ENCODE measurements at places on chromosomes 2 and 18. TPM values are rescaled to one million over a fixed set of nuclear protein-coding genes. Genes with fewer than 3 reads are reported as not detected.

GRCh38 chr2:132911726-132912724 is 242.0 kb upstream of the LYPD1 start:
- DNase-seq: no peak

DNA sequence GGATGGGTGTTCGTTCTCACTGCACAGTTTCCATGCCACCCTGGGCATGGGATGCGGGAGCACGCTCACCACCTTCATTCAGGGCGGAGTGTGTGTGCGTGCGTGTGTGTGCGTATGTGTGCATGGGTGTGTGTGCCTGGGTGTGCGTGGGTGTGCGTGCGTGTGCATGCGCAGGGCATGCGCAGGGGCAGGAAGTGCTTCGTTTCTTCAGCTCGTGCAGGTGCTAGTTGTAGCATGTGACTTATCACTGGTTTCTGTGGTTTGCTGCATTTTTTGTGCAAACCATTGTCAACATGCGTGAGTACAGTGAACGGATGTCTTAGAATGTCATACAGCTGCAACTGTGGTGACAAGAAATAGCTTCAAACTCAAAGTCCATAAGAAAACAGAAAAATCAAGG is 179.5 kb downstream of the PTGR3 start:
- no peak for DNase-seq

- DNase-seq: no peak
These were observed 79.4 kb upstream of the SMAD7 start for GRCh38 chr18:49030138-49030537.

SERPINB5 gene
- 3.7 TPM for total RNA-seq

FKBP7 gene
- 3.5 TPM for total RNA-seq

DNA sequence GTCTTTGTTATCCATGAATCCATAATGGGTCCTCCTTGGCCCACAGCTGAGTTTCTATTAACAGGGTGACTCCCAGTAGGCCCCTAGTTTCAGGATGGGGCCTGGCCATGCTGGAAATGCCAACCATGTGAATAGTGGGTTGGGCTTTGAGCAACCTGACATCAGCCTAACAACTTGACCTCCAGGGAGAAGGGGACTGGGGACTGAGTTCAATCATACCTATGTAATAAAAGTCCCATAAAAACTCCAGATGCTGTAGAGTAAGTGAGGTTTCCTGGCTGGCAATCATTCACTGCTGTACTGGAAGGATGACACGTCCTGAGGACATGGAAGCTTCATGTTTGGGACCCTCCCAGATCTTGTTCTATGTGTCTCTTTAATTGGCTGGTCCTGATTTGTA is 7.9 kb downstream of the REV1 start:
- DNase-seq: peak; percentile 43

GRCh38 chr2:98601532-98602132 is 6.7 kb downstream of the COA5 start:
- DNase-seq: no peak

KCNJ13 gene
- not detected for total RNA-seq

DNA sequence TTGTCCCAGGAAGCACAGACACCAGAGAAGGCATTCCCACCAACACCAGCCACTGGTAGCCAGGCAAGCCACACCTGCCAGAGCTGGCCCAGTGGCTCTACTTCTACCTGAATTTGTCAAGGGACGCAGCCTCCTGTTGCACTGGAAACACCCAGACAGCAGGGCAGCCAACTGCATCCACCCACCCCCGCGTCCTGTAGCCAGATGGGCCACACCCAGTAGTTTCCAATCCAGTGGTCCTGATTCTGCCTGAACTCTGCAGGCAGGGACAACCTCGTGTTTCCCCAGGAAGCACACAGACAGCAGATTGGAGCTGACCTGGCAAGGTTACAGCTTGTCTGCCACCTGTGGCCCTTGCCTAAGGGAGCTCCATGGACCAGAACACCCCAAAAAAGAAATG is 18.2 kb downstream of the PFN4 start:
- no peak for DNase-seq

POTEE gene
- 0.12 TPM for total RNA-seq

BOLL gene
- not detected for total RNA-seq

CYP27C1 gene
- 0.34 TPM for total RNA-seq

KATNAL2 gene
- 3.7 TPM for total RNA-seq

DNA sequence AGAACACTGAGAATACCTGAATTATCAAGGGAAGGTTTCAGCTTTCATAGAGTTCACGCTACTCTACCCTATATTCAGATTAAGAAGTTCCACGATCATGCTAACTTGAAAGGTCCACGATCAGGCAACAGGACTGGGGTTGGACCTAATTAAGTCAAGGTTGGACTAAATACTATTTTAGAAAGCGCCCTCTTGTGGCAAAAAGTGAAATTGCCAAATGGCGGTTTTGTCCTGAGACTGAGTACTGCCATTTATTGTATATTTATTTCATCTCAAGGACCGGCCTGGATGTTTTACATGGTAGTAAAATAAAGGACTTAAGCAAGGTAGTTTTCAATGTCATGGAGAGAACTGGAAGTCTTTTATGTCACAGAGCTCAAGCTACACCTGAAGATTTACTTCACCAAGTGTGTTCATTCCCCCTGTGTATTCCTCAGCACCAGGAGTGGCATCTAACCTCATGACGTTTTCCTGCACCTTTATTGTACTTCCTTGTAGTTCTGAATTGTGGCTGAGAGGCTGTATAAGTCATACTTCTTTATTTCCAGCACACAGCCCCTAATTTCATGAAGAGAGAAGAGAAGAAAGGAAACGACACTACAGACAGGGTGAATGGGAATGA is 56.8 kb downstream of the SRD5A2 start:
- no peak for DNase-seq

DNA sequence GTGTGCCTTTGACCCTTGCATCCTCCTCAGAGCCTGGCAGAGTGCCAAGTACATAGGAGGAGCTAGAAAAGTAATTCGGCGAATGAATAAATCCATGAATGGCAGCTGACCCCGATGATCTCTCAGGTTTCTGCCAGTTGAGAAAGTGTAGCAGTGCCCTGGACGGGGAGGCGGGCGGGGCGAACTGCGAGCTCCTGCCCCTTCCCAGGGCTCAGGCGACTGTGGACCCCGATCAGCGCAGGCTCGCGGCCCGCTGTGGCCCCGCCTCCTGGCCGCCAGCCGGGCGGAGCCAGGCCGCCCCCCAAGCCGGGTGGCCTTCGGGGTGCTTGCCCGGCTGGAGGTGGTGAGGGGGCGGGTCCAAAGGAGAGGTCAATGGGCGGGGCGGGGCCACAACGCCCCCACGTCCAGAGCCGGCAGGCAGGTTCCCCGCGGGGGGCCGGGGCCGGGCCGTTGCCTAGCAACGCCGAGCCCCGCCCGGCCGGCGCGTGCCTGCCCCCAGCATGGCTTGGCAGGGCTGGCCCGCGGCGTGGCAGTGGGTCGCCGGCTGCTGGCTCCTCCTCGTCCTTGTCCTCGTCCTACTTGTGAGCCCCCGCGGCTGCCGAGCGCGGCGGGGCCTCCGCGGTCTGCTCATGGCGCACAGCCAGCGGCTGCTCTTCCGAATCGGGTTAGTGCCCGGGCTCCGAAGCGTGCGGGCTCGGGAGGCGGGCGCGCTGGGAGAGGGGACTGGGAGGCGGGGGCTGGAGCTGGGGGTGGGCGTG is 30.6 kb upstream of the TMBIM1 start:
- DNase-seq: peak; percentile 87

GKN1 gene
- not detected for total RNA-seq

CCDC74B gene
- 0.73 TPM for total RNA-seq

DNA sequence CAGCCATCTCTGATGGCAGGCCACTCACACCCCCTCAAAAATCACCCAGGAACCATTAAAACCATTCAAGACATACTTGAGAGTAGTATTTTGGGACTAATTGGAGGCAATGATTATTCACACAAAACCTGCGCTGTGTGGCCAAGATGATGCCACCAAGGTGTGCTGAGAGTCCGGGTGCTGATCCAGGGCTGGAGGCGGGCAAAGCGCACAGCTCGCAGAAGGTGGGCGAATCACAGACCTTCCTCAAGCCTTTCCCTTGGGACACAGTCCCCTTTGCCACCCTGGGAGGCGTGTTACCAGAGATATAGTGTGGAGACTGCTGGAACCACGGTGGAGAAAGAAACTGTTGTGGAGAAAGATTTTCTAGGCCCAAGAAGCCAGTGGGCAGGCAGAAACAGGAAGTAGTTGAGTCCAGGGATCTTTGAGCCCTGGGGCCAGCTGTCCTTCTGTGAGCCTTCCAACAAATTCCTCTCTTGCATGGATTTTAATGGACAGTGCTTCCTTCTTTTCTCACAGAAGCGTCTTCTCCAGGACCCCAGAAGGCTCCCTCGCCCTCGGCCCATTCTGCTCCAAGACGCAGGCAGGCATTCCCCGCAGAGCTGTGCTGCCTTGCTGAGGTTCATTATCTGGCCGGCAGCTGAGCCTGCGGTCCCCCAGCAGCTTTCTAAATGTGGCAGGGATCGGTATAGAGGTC is 8.0 kb downstream of the COPS9 start:
- DNase-seq: no peak

TDRD15 gene
- 0.06 TPM for total RNA-seq

DNA sequence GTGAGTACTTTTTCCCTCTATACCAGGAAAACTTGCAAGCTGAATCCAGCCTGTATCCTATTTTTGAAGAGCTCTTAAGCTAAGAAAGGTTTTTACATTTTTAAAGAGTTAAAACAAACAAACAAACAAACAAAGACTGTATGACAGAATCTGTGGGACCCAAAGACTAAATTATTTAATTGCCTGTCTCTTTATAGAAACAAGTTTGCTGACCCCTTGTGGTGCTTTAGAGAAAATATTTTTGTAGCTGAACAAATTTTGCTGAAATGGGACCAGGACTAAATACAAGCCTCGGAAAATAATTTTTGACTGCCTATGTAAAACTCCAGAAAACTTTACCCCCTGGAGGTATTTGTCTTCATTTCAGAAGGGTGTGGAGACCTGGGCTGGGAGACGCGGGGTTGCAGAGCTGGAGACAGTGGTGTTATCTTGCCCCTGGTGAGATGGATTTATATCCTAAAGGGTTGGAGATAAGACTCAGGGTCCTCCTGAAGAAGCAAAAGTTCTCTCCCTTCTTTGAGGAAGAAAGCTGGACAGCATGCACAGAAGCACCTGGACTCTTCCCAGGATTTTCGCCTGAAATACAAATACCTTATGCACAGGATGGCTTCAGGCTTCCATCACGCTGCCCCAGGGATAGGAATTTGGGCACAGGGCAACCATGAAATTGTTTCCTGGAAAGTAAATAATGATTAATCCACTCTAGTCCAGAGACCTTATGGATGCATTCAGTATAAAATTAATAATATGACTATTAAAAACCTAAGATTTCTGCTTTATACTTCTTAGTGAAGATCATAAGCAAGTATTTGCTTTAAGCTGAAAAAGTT is 54.3 kb downstream of the TMX3 start:
- DNase-seq: no peak

GRCh38 chr2:133936601-133937000 is 317.3 kb upstream of the MGAT5 start:
- no peak for DNase-seq

CD302 gene
- total RNA-seq: 12.6 TPM

DNA sequence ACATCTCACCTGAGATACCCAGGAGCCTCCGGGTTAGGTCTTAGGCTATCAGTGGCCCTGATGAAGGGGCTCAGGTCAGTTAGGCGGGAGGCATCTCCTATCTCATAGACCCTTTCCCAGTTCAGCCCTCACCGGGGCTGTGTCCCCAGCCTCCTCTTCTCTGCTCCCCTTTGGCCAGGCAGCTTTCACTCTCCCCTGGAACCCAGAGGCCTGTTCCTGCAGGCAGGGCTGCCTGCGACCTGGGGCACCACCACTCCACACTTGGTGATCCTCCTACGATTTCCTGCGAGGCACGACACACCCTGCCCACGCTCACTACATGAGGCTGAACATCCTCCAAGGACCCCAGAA is 51.2 kb downstream of the SFXN5 start:
- DNase-seq: no peak

CHRNG gene
- total RNA-seq: not detected

GAD1 gene
- not detected for total RNA-seq

DRC1 gene
- not detected for total RNA-seq

- DNase-seq: no peak
These were observed 33.0 kb upstream of the MEP1B start for GRCh38 chr18:32156855-32157254.

LYPD1 gene
- not detected for total RNA-seq

- DNase-seq: no peak
These were observed 365.5 kb upstream of the ID2 start for GRCh38 chr2:8316356-8316755.

PKP4 gene
- total RNA-seq: 36.9 TPM

PPM1B gene
- 63.0 TPM for total RNA-seq

DNA sequence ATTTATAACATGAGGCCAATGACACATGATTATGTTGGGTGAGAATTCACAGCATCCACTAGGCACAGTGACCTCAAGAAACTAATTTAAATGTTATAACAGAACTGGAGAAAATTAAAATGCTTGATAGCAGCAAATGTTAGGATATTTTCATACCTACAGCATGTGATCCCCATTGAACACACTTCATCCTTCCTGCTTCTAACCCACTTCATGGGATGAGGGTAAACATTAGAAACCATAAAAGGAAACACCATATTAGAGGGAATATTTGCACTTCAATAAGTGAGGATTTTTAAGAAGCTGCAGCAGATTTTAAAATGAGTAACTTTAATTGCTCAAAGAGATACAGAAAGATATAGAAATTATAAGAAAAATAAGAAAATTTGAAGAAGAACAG is 117.1 kb downstream of the FSHR start:
- DNase-seq: no peak

TXNDC2 gene
- not detected for total RNA-seq

GRCh38 chr2:57987835-57988573 is 58.6 kb upstream of the VRK2 start:
- no peak for DNase-seq

CNDP1 gene
- total RNA-seq: not detected

DNA sequence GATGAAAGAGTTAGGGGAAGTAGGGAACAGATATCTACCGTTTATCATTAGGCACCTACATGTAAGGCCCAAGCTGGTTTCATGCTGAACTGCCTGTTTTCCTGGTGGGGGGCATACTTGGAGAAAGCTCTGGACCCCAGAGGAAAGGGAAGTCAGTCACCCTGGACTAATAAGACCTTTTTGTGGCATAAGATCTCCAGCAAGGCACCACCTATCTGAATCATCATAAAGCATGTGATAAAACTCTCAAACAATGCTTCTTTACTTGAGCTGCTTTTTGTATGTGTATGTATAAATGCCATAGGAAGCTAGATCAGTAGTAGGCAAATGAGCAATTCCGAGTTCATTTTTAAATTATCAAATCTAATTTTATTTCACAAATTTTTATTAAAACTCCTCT is 104.8 kb downstream of the TANC1 start:
- DNase-seq: no peak
